ENCODE measurements at places on chromosomes 16 and 17.

- DNase-seq: no peak
These were observed 15.6 kb upstream of the PDK2 start for GRCh38 chr17:50079334-50080095.

DNA sequence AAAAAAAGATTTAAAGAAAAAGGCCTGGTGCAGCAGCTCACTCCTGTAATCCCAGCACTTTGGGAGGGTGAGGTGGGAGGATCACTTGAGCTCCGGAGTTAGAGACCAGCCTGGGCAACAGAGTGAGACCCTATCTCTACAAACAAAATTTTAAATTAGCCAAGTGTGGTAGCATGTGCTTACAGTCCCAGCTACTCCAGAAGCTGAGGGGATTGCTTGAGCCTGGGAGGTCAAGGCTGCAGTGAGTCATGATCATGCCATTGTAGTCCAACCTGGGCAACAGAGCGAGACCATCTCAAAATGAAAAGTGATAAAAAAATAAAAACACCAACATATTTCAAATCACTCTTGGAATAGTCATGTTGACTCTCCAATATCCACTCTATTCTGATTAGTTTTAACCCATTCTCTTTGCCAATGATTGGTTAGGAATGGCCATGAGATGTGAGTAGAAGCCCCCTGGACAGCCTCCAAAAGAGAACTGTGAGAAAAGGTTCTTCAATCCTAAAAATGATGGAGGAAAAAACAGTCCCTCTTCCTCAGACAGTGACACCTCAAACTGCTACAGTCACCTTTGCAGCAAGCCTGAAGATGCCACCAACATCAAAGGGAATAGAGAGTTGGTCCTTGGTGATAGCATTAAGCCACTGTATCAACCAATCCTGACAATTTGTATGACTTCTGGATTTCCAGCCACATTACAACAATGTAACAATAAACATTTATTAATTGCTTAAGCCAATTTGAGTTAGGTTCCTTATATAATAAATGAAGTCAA, 2.9 kb upstream of the KANSL1 start:
- no peak for DNase-seq

DNA sequence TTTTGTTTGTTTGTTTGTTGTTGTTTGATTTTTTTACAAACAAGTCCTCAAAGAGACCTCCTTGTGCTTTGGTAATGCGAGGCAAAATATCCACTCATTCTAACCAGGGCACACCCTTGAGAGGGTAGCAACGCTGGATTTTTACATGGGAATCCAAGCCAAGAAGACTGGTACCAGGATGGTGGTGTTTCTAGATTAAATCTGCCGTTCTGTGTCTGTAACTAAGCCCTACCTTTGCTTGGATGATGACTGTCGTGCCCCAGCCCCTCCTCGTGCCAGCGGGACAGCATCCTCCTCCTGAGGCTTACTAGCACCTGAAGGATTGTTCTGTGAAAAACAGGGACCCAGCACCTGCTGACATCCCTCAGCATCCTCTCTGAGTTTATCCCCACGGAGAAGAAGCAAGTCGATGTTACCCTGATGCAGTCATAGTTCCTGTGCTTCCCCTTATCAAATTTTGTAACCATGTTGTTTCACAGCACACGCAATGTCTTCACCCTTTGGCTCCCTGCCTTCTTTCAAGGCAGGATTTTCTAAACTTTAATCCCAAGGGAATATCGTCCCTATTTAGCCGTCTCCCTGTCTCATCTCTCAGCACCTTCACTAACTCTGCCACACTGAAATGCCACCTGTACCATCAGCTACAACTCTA, 5.1 kb upstream of the HSBP1 start:
- DNase-seq: no peak

- DNase-seq: no peak
These were observed 672.5 kb upstream of the KIF2B start for GRCh38 chr17:53150101-53150698.

GRCh38 chr16:3094289-3095027, 4.6 kb downstream of the ZSCAN10 start:
- no peak for DNase-seq

GRCh38 chr17:72266112-72266775, 145.4 kb downstream of the SOX9 start:
- DNase-seq: no peak

DNA sequence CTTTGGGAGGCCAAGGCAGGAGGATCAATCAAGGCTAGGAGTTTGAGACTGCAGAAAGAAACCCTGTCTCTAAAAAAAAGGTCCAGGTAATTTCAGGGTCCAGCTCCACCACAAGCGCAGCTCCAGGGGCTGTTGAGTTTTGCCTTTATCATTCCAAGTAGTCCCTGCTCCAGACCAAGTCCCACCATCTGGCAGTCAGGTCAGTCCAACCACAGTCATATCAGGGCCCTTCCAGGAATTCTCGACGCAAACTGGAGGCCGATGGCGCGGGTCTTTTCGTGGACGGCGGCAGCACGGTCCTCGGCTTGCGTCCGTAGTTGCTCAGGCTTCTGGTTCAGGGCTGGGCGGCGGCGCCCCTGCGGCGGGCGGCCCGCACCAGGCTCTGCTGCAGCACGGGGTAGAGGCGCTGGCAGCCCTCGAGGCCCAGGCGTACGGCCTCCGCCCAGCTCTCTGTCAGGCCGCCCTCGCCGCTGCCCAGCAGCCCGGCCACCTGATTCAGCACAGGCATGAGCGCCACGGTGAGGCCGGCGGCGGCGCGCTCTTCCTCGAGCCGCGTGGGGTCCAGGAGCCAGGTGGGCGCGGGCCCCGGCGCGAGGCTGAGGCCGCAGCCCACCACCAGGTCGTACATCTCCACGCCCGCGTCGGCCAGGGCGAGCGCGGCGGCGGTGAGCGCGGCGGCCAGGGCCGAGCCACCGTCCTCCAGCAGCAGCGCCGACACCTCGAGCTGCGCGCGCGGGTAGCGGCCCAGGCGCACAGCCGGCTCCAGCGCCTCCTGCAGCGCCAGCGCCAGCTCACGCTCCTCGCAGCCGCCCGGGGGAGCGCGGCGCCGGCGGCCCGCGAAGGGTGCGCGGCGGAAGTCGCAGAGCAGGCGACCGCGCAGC, 752 bp downstream of the EXOSC6 start:
- no peak for DNase-seq

GRCh38 chr17:35018814-35019213, 38.5 kb downstream of the LIG3 start:
- DNase-seq: no peak

- DNase-seq: no peak
These were observed 96.5 kb upstream of the AKTIP start for GRCh38 chr16:53599548-53599947.

GRCh38 chr16:49859125-49859811, 3.4 kb upstream of the ZNF423 start:
- DNase-seq: no peak

GRCh38 chr17:64779376-64780095, 117.4 kb upstream of the SMURF2 start:
- no peak for DNase-seq

GRCh38 chr16:78462288-78463208, 363.1 kb downstream of the WWOX start:
- DNase-seq: no peak

- DNase-seq: peak; percentile 38
These were observed 101.0 kb downstream of the METRNL start for GRCh38 chr17:83180264-83180995.

DNA sequence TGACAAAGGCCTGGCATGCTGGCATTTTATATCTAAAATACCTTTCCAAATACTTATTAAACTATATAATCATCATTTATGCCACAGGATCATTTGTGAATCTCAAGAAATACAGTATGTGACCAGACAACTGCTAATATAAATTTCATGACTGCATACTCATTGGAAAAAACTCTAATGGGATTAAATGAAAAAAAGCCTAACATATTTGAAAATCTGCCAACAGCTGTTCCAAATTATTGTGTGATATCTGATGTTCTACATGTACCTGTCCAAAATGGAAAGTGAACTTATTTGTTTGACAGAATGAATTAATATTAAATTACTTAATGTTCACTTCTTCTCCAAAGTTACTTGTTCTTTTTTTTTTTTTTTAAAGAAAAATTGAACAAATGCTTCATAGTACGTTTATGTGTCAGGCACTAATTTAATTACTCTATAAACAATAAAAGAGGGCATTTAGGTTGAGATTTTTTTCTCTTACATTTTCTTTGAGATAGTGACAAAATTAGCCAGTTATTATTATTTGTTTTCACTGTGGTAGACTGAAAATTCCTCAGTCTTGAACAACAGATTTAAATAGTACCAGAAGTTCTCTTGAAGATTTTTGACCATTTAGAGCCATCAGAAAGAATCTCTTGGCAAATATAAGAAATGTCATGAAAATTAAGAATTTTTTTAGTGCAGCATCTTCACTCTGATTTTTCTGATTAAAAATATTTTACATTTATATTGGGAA, 114.0 kb downstream of the FTO start:
- DNase-seq: no peak

DNA sequence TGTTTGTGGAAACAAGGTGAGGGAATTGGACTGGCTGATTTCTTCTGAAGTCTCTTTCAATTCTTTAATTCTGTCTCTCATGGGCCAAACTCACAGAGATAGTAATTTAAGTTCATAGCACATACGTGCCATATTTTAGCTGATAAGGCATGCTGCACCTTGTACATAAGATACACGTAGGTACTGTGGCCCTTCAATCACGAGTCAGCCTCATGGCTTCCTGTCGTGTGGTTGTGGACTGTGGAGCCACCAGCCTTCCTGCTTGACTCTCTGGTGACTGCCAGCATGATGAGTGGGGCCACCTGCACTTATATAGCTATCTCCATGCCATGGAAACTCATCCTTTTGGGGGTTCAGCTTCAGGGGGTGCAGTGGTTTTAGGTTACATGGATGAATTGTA, 25.1 kb downstream of the KSR1 start:
- no peak for DNase-seq

DNA sequence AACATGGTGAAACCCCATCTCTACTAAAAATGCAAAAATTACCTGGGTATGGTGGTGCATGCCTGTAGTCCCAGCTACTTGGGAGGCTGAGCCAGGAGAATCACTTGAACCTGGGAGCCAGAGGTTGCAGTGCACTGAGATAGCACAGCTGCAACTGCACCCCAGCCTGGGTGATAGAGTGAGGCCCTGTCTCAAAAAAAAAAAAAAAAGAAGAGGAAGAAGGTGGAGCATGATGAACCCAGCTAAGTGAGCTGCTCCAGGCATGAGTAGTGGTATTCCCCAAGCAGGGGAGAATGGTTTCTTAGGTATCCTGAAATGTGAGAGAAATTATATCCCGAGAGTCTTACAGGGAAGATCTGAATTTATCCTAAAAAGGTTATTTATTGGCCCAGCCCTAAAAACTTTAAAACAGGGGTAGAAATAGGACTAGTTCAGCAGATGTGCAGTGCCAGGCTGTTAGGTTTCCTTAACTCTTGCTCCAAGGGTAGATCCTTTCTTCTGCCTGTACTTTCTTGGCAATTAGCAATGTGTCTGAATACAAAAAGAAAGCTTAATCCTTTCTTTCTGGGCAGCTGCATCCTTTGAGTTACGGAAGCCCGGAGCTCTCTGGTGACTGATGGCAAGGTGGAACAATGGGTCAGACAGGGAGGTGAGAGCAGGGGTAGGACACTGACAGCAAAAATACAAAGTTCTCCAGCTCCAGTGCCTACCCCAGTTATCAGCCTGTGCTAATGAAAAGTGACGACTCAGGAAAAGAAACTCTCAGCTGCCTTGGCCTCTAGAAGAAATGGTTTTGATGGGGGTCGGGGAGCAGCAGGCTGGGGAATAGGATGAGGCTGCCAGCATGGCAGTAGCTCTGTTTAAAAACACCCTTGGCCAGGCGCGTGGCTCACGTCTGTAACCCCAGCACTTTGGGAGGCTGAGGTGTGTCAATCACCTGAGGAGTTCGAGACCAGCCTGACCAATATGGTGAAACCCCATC, 36.5 kb upstream of the TOB1 start:
- no peak for DNase-seq

- DNase-seq: no peak
These were observed 10.9 kb upstream of the ZFP90 start for GRCh38 chr16:68528233-68528632.

- peak; percentile 69 for DNase-seq
These were observed 29.4 kb upstream of the MTSS2 start for GRCh38 chr16:70715055-70715858.

DNA sequence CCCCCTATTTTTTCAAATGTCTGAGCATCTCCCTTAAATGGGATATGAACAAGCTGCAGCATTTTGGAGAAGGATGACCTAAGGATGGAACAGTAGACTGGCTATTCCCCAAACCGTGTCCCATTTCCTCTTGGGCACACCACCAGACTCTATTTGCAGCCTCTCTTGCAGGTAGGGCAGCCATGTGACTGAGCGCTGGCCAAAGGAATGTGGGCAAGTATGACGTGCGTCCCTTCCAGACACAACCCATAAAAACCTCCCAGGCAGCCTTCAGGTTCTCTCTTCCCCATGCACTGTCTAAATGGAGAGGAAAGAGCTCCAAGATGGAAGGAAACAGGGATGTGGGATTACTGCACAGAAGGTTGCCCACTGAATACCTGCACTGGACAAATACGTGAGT, 149.7 kb downstream of the CCT6B start:
- no peak for DNase-seq

GRCh38 chr16:30470170-30470512, 2.4 kb upstream of the ITGAL start:
- DNase-seq: no peak

- DNase-seq: no peak
These were observed 7.1 kb downstream of the ENGASE start for GRCh38 chr17:79081571-79082276.

DNA sequence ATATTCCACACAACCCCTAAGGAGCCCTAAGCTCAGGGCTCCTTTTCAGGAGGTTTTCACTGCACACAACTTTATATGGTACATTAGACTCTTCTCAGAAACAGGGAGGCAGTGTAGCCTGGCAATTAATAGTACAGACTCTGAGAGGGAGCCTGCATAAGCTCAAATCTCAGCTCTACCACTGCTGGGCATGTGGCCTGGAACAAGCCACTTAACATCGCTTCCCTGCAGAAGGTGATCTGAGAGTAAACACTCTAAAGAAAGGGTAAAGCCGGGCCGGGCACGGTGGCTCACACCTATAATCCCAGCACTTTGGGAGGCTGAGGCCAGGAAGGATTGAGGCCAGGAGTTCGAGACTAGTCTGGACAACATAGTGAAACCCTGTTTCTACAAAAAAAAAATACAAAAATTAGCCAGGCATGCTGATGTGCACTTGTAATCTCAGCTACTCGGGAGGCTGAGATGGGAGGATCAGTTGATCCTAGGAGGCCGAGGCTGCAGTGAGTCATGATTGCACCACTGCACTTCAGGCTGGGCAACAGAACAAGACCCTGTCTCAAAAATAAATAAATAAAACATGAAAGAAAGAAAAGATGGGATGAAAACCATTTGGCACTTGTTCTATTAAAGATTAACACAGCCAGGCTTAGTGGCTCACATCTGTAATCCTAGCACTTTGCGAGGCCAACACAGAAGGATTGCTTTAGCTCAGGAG, 70.7 kb upstream of the DNAJA2 start:
- no peak for DNase-seq

DNA sequence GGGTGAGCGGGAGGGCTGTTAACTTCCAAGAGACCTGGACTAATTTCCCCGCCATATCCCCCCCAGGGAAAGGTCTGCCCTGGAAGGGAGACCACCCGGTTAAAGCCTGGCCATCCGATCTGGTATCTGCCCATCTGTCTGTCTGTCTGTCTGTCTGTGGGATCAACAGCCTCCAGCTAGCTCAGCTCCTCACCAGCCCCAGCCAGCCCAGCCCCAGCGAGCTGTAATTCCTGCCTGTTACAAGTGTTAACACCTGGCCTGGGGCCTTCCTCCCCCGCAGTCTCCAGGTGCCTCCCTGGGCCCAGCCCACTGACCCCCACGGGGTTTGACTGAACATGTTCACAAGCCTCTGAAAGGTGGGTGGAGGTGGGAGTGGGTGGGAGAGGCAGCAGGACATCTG, 4.0 kb downstream of the WNT3 start:
- DNase-seq: no peak

- no peak for DNase-seq
These were observed 1.6 kb downstream of the CMIP start for GRCh38 chr16:81445966-81446906.

All from mesothelial cell of epicardium (in vitro differentiated cells).